Brain (organoid and tissue), 16 donors: ENCODE measurements at places on chromosomes 12 and 14. TPM values are rescaled to one million over a fixed set of nuclear protein-coding genes. Genes with fewer than 3 reads are reported as not detected.
A peak's percentile ranks its signal among the peaks of the same experiment; 100 is the strongest.

DNA sequence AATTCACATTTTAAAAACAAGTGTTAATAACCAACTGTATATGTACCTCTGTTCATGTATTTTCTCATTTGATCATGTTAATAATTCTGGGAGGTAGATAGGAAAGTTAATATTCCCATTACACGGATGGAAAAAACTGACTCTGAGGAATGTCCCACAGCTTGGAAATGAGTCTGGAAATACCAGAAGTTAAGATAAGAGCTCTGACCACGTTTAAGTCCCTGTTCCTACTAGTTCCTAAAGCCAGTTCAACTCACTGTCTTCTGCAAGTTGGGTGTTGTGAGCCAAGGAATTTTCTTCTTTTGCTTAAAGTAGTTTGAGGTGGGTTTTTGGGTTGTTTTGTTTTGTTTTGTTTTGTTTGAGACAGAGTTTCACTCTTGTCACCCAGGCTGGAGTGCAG is 104.5 kb downstream of the TMEM30B start:
- no peak for DNase-seq

GRCh38 chr12:2794191-2794735 is 507 bp upstream of the FKBP4 start:
- DNase-seq, result peak; percentile 55

The ARHGDIB gene
- polyA plus RNA-seq, result 38.1 TPM

The HEBP1 gene
- 57.4 TPM for polyA plus RNA-seq

The SAMD15 gene
- polyA plus RNA-seq, result 1.3 TPM

The DNAH10 gene
- 0.75 TPM for polyA plus RNA-seq

GRCh38 chr12:29589851-29590250 is 92.4 kb upstream of the OVCH1 start:
- DNase-seq, result peak; percentile 66

The DDN gene
- 41.5 TPM for polyA plus RNA-seq

The CLEC12A gene
- not detected for polyA plus RNA-seq

- no peak for DNase-seq
Measured at GRCh38 chr14:94596361-94596760, 15.1 kb downstream of the SERPINA5 start.

The C3AR1 gene
- polyA plus RNA-seq, result 4.1 TPM

DNA sequence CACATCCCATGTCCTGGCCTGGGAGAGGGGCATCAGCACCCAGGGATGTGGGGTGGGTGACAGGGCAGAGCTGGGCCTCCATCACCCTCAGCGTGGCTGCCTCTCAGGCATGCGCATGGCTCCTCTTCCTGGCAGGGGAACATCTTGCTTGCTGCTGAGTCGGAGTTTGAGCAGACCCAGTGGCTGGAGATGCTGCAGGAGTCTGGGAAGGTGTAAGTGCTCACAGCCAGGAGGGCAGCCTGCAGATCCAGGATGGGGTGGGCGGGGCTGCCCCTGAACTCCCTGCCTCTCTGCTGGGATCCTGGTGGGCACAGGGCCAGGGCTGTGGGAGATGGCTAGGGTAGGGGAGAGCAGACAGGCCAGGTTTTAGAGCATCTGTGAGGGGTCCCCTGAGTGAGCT is 16.2 kb downstream of the PLEKHD1 start:
- no peak for DNase-seq

The PRKD1 gene
- 10.4 TPM for polyA plus RNA-seq

DNA sequence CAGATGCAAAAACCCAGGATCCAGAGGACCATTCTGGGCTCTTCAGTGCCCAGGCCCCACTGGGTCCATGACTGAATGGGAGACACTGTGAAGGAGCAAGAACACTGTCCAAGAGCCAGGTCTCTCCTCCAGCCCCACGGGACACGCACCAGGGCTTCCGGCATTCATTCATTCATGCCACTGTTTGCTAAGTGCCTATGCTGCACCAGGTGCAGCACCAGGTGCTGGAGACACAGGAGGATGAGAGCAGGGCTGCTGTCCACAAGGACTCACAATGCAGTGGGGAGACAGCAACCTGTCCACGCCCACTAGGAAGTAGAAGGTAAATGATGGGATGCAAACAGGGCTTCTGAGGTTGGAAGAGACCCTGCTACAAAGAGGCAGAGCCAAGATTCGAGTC is 20.4 kb downstream of the CLMN start:
- no peak for DNase-seq

The SLC22A17 gene
- polyA plus RNA-seq, result 298 TPM

DNA sequence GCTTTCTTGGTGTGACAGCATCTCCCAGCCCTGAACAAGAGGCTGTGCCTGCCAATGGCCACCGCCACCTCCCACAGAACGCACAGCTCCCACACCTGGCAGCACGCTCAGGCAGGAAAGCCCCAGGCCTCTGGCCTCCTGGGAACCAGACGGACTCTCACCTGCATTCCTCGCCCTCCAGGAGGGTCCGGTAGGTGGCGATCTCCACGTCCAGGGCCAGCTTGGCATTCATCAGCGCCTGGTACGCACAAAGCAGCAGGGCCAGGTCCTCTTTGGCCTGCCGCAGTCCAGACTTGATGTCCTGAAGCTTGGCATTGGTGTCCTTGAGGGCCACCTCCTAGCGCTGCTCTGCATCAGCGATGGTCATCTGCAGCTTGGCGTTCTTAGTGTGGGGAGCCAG is 12.1 kb upstream of the KRT77 start:
- no peak for DNase-seq

The PRPH gene
- 166 TPM for polyA plus RNA-seq

DNA sequence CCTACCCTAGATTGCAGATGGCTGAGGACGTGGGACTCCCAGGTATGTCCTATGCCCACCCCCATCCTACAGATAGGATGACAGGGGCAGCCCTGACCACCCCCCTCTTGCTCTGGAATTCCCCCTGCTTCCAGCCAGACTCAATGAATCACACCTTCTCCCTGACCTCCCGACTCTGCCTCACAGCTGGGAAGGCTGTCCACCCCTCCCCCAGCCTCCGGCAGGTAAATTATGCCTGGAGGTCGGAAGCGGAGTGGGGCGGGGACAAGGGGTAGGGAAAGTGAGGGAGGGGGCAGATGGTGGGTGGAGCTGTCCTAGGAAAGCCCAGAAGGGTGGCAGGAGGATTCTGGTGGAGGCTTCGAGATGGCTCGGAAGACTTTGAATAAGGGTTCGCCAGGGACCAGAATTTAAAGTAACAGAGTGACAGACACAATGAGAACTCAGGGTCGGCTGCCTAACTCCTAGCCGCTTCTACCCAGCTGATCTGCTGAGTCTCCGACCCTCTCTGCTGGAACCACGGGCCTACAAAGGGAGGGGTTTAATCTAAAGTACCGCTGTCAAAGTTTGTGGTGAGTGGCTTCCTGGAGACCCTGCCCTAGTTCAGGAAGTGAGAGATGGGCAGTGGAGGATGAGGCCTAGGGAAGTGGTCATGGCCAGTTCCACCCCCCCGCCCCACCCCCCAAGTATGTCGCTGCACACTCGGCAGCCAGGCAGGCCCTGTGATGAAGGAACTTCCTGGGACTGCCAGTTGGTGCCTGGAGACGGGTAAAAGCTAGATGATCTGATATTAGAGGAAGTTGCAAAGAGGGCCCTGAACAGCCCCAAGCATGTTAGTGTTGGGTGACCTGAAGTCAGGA is 4.2 kb downstream of the PLEKHG3 start:
- DNase-seq, result no peak

DNA sequence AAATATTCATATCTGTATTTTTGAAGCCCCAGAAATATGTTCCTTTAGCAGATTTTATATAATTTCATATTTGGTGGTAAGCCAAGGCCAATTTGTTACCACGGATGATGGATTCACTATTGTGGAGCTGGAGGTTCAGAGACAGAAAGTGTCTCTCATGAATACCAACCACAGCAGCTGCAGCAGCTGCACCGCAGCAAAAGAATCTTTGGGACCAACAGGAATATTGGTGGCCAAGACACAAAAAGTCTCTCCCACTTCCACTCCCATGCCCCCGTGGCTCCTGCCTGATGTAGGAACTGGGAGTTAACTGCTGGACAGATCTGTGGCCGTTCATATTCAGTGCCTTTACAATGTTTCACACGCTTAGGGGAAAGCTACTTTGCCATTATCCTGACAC is 155.3 kb downstream of the ADAMTS20 start:
- peak; percentile 74 for DNase-seq

DNA sequence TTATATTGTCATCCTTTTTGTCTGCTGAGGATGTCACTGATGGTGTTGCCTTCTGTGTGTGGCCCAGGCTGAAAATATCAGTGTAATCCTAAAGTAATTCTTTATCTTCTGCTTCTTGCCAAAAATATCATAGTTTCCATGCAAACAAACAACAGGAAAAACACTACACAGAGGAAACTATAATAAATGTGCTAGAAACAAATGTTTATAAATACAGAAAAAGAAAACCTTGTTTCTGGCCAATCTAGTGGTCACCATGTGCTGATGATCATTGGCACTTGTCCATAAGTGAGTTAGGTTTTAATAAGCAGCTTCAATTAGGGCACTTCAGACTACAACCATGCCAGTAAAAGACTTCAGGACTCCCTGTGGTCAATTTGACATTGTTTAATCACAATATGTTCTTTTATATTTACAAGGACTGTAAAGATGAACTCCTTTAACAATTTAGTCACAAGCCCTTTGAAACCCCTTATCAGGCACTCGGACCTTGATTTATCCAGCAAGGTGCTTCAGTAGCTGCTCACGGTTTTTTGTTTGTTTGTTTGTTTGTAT is 124.8 kb downstream of the TMTC3 start:
- DNase-seq, result no peak

DNA sequence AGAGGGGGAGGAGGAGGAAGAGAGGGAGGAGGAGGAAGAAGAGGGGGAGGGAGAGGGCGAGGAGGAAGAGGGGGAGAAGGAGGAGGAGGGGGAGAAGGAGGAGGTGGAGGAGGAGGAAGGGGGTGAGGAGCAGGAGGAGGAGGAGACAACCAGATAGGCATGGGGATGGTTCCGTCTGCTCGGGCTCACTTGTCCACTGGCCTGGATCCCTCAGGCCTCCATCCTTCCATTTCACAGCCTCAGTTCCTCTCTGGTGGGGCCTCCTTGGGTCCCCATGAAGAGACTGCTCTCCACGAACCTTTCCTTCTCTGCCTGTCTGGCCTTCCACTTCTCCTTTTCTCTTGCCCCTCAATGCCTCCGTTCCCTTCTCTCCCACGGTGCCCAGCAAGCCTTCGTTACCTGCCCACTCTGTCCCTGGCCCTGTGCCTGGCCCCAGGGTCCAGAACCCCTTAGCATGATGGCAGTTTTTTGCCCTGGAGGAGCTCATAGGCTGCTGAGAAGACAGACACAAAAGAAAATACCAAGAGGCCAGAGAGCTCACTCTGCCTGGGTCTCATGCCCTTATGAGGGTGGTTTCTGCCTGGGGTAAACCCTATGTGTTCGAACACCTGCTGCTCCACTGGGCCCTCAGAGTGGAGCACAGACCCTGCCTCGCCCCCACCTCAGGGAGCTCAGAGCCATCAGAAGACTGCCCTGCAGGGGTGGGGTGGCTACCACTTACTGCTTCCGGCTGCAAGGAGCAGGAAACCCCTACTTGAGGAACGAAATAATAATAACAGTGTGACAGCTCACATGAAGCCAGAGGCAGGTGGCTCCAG is 11.7 kb upstream of the CACNA2D4 start:
- no peak for DNase-seq

The HOXC11 gene
- not detected for polyA plus RNA-seq

DNA sequence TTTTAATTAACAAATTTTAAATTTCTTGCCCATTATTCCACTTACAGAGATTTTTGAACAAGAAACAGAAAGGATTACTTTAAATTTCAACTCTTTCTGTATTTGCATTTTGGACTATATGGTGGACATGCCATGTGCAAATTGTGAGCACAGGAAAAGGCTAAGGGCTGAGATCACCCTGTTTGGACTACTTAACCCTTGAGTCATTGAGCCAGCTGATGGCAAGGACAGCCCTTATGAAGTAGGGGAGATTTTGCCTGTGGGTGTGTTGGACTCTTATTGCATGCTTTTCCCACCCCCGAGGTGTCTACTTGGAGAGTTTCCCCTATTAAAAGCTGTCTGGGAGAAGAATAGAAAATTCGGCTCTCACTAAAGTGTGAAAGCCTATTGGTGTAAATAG is 17.2 kb downstream of the DERA start:
- DNase-seq, result no peak

GRCh38 chr12:84161296-84161695 is 751.3 kb downstream of the SLC6A15 start:
- DNase-seq, result no peak

The PLEKHA5 gene
- 8.6 TPM for polyA plus RNA-seq
